ENCODE measurements at places on chromosomes 11 and 22.

- DNase-seq: no peak
These were observed 1179.0 kb downstream of the LRRC4C start for GRCh38 chr11:40280159-40281051.

GRCh38 chr11:3186166-3186953 lies 21.2 kb upstream of the OSBPL5 start:
- no peak for DNase-seq

DNA sequence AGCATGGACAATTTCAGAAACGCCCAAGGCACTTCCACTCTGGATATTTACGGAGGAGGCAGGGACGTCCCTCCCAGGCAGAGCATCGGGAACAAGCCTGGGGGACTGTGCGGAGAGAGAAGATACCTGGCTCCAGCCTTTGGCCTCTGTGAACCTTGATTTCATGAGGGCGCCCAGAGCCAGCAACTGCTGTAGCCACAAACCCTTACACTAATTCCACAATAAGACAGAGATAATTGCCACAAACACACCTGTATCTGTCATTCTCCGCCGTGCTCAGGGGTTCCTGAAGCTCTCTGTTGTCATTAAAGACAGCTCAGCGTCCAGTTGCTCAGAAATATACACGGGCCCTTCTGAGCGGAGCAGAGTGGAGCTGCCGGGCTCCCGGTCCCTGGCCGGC lies 1292.1 kb downstream of the TBC1D22A start:
- DNase-seq: no peak

DNA sequence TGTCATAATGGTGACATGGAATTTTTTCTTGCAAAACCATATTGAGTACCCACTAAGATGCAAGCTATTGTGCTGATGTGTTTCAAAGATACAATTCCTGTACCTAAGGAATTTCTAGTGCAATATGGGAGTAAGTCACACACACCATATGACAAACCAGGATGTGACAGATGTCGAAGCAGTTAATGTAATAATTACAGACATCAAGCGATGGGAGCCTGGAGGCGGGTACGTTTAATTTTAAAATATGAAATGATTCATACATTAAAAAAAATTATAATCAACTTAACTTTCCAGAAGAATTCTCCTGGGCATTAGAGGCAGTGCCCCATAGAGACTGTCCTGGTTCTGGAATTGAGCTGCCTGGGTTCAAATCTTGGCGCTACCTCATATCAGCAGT lies 6.0 kb downstream of the SYCE3 start:
- DNase-seq: no peak

- DNase-seq: no peak
These were observed 202.0 kb upstream of the SNX19 start for GRCh38 chr11:131118247-131118646.

- DNase-seq: no peak
These were observed 21.8 kb upstream of the CSF2RB start for GRCh38 chr22:36891646-36892045.

DNA sequence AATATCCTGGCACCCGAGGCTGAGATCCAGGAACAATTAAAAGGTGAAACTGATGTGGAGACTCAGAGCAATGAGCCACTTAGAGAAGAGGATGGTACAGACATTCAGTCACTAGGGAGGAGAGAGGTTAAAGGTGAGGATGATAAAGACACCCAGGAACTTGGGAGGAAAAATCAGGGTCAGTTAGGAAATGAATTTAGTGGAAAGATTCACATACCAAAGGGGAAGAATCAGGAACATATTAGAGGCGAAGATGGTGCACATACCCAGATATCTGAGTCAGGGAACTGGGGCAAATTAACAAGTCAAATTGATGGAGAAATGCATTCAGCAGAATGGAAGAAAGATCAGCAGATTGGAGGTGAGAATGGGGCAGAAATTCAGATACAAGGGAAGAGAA lies 4.1 kb upstream of the MEI1 start:
- no peak for DNase-seq

GRCh38 chr11:89500336-89500735 lies 9.2 kb upstream of the NOX4 start:
- no peak for DNase-seq

DNA sequence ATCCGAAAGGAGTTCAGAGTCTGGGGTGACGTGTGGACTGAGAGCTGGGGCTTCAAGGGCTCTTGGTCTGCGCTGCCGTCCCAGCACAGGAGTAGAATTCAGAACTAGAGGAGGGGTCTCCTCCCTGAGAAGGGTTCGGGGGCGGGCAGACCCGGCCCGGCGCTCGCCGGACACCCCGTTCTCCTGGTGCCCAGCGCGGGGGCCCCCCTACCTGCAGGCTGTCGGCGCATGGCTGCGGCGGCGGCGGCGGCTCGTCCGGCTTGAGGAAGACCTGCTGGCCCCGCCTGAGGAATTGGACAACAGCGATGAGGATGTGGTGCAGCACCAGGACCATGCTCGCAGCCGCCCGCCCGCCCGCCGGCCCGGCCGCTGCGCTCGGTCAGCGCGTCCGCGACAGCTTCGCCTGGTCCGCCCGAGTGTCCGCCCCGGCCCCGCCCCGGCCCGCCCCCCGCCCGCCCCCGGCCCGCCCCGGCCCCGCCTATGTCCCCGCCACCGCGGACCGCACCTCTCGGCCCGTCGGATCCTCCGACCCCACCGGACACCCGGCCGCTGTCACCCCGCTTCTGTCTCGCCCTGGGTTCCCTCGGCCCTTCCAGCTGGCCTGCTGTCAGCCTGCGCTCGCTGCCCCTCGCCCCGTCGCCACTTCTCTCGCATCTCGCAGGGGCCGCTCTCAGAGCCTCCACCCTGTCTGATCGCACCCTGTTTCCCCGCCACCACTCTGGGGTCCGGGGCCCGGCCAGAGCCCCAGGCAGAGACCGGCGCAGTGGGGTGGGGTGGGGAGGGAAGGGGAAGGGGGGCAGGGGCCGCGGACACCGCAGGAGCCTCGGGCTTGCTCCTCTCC lies 32.0 kb downstream of the PDE2A start:
- peak; percentile 65 for DNase-seq

DNA sequence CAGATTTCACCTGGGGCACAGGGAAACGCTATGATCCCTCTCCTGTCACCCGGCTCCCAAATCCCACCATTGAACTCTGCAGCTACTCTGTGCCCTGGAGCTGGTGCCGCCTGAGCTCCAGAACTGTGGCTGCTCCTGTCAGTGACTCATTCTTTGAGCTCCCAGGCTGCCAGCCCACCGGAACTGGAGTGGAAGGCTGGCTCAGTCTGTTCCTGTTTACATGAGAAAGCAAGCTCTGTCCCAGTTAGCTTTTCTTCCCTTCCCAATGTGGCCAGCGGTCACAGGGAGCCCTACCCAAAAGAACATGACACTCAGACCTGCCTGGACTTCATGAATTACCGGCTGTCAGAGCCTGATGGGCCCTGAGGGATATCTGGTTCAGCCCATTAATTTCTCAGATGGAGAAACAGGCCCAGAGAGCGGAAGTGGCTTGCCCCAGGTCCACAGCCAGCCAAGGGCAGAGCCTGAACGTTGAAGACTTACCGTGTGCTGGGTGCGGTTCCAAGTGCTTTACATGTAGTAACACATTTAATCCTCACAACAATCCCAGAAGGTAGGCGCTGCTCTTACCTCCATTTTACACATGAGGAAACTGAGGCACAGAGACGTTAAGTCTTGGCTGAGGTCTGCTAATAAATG lies 23.8 kb upstream of the IGSF22 start:
- no peak for DNase-seq

- no peak for DNase-seq
These were observed 5.8 kb downstream of the SLC22A9 start for GRCh38 chr11:63375434-63375833.

- DNase-seq: no peak
These were observed 12.9 kb downstream of the TRIM29 start for GRCh38 chr11:120125024-120125423.

- DNase-seq: no peak
These were observed 395.0 kb upstream of the CCDC90B start for GRCh38 chr11:83681031-83681781.

DNA sequence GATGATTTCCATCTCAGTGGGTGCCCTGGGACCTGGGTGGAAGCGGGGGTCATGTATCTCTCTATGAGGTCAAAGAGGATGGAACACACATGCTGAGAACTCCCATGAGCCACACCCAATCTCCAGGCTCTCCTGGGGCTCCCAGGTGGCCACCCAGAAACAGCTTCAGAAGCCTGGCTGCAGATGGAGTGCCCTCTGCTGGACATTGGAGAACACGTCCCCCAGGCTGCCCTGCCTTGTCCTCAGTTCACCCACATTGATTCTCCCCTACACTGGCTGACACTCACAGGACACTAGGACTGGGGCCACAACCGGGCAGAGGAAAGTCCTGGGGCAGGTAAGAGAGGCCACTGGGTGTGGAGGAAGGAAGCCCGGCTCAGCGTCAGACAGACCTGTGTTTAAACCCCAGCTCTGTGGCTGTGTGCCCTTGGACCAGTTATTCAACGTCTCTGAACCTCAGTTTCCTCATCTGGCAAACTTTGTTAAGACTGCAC lies 4.5 kb upstream of the NOL12 start:
- peak; percentile 83 for DNase-seq

DNA sequence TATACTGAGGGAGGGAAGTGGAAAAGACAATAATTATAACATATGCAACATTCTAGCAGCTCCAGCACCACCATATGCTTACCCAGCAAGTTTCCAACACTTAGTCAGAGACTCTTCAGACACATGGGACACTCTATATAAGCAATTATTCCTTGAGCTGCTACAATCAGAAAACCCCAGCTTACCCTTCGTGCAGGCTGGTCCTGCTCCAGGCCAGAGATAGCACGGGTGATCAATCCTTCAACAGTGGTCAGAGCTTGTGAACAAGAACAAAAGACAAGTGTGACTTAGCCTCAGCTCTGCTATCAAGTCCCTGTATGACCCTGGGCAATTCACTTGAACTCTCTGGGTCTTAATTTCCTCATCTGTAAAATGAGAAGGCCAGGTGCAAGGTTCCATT lies 1.5 kb downstream of the ZPR1 start:
- DNase-seq: no peak

- no peak for DNase-seq
These were observed 42.8 kb downstream of the TNRC6B start for GRCh38 chr22:40220316-40221054.

- DNase-seq: no peak
These were observed 72.9 kb downstream of the CACNA1I start for GRCh38 chr22:39643311-39644083.

- no peak for DNase-seq
These were observed 128.5 kb downstream of the CEP164 start for GRCh38 chr11:117456027-117456720.

DNA sequence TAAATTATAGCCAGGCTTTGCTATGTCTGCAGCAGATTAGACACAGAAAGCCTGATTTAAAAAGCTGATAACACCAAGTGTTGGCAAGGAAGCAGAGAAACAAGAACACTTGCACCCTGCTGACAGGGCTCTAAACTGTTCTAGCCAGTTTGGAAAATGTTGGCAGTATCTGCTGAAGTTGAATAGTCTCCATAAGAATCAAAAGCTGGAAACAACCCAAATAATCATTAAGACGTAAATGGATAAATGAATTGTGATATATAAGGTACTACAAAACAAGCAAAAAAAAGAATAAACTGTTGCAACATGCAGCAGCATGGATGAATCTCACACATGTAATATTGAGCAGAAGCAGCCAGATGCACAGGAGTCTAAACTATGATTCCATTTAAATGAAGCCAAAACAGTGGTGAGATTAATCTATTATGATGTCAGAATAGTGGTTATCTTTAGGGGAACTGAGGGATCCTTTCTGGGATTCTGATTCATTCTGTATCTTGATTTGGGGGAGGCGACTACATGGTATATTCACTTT lies 40.4 kb upstream of the ADORA2A start:
- no peak for DNase-seq

DNA sequence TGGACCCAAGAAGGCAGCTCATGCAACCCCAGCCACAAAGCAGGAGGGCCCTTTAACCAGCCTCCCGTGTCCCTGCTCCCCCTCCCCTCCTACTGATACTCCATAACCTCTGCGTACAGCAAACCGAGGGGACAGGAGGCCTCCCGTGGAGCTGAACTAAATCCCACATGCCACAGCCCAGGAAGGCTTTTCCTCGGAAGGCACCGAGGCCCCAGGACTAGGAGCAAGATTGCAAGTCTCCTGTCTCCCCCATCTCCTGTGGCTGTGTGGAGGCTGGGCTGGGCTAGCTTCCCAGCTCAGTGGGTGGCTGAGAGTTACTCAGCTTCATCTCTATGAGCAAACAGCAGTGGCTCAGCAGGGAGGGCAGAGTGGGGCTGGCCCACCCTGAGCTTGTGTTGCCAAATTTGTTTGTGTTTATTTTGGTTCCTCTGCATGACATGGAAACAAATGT lies 62.7 kb upstream of the NECTIN1 start:
- DNase-seq: no peak

DNA sequence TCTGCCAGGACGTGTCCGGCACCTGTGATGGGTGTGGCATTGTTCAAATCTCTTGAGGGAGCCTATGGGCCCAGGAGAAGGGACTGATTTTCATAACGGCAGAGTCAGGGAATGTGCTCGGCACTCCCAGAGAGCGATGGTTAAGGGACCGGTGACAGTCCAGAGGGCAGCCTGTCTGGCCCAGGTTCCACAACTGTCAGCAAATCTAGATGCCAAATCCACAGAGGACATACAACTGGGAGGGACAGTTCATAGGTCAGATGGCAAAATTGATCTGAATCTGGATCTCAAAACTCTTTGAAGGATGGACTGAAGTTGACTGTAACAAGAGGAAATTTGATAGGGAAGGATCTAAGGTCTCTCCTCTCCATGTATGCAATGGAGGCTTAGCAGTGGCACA lies 7.5 kb downstream of the SEC14L2 start:
- DNase-seq: no peak

DNA sequence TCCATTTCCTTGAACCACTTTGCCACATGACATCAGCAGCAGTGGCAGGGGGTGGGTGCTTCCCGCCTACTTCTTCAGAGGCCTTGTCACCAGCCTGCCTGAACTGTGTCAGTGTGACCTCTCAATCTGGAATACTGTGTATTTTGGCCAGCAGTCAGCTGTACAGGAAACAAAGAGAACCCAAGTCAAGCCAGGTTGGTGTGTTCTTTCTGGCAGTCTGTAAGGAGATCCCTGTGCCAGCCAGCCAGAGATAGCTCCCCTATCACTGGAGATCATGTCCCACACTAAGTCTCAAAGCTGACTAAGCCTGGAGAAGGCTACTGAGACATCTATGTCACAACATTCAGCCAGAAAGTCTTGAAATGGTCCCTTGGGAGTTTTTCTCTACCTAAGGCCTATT lies 142.1 kb downstream of the TRPC6 start:
- DNase-seq: no peak

DNA sequence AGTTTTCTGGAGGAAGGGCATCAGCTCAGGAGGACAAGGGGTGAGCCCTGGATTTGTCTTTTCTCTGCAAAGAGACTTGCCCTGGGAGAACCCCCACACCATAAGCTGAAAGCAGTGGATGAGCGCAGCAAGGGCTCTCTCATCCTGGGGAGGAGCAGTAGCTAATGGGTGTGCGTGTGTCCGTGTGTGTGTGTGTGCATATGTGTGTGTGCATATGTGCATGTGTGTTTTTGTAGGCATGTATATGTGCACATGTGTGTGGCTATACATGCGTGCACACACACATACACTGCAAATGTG lies 45.3 kb downstream of the SMIM38 start:
- no peak for DNase-seq

GRCh38 chr22:49577168-49578060 lies 250.3 kb downstream of the BRD1 start:
- DNase-seq: peak; percentile 33

- DNase-seq: no peak
These were observed 19.6 kb downstream of the VPS37C start for GRCh38 chr11:61141601-61142028.

All from activated CD8-positive, alpha-beta memory T cell treated with anti-CD3 and anti-CD28 coated beads, Interleukin-2, amount 50 U/mL, for 48 hours (primary cell).